ENCODE measurements at places on chromosomes 5 and 9. TPM values are rescaled to one million over a fixed set of nuclear protein-coding genes. Genes with fewer than 3 reads are reported as not detected.

The GPR21 gene
- total RNA-seq: 0.72 TPM

The SLC25A2 gene
- not detected for total RNA-seq

The CER1 gene
- not detected for total RNA-seq

The TSSK1B gene
- total RNA-seq: not detected

The SLC26A2 gene
- total RNA-seq: 3.2 TPM

The PNPLA7 gene
- 10.7 TPM for total RNA-seq

The SMIM33 gene
- total RNA-seq: not detected

The GPSM1 gene
- 61.7 TPM for total RNA-seq

The BHMT2 gene
- total RNA-seq: 5.3 TPM

The CCDC192 gene
- not detected for total RNA-seq

DNA sequence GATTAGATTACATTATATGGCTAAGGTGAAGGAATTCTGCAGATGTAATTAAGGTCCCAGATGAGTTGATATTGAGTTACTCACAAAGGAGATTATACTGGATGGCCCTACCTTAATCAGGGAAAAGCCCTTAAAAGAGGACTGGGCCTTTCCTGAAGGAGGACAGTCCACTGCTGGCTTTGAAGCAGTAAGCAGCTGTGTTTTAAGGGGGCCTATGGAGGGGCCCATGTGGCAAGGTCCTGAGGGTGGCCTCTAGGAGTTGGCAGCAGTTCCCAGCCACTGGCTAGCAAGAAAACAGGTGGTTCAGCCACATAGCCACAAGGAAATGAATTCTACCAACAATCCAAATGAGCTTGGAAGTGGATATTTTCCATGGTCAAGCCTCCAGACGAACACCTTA lies 36.4 kb upstream of the GDNF start:
- no peak for DNase-seq

- no peak for DNase-seq
Observed at GRCh38 chr9:129840034-129840433, 4.8 kb downstream of the USP20 start.

- DNase-seq: no peak
Observed at GRCh38 chr9:9352877-9353481, 1259.8 kb downstream of the PTPRD start.

- no peak for DNase-seq
Observed at GRCh38 chr5:107393851-107394250, 276.9 kb downstream of the EFNA5 start.

DNA sequence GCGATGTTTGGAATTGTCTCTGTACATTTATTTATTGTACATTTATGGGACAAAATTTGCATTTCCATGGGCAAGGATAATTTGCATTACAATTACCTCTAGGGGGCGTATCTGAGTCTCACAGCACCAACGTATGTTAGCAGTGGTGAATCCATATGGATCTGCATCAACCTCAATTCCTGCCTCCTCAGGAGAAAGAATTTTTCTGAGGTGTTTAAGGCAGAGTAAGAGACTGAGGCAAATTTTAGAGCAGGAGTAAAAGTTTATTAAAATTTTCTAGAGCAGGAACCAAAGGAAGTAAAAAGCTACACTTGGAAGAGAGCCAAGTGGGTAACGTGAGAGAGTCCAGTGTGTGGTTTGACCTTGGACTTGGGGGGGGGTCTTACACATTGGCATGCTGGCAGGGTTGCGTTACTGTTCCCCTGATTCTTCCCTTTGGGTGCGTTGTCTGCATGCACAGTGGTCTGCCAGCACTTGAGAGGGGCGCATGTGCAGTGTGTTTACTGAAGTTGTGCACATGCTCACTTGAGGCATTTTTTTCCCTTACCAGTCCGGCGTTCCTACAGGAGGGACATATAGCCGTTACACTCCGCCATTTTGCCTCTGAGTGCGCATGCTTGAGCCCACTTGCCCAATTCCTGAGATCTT lies 21.0 kb upstream of the RAB14 start:
- no peak for DNase-seq

DNA sequence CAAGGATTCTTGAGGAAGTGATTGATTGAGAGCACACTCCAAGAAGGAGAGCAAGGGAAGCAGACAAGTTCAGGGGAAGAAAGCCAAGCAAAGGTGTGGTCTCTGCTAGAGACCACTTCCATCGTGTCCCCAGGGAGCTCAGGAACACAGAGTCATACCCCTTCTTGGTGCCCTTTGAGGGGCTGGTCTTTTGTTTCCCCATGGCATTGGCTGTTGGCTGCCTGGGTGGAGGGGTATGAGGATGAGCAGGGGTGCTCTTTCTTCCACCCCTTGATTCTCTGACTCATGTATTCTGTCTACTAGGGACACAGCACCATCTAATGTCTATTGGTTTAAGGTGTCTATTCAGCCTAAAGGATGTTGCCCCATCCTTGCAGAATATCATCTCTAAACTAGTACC lies 11.5 kb upstream of the SPOCK1 start:
- DNase-seq: no peak

DNA sequence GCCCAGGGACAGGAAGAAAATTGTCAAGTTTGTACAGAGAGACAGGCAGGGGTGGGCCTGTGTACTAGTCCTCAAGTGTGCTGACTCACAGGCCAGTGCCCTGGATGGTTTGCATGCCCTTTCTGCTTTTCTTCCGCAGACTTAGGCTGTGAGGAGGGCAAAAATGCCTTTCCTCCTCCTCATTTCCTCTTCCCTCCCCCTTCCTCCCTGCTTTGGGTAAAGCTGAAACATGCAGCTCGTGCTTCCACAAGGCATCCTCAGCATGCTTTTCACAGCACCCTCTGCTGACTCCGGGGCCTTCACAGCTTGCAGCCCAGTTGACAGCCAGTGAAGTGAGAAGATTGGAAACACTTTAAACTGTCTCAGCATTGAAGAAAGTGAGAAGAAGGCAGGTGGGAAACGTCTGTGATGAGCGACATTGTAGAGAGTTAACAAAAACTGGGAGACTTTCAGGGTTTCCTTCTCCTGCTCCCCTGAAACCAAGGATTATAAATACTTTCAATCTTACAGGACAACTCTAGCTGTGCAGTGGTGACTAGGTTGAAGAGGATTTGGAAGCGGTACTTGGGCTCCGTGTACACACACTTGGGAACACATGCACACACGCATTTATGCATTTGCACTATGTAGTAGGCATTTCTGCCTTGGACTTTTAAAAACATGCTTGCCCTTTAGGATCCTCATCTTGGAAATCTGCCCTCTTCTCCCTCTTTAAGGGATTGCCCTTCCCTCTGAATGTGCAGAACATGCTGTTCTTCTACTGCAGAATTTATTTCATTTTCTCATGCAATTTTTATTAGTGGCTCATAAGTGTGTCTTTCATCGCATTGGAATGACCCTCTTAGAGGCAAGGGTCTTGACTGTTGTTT lies 138.8 kb downstream of the GRIA1 start:
- peak; percentile 39 for DNase-seq

DNA sequence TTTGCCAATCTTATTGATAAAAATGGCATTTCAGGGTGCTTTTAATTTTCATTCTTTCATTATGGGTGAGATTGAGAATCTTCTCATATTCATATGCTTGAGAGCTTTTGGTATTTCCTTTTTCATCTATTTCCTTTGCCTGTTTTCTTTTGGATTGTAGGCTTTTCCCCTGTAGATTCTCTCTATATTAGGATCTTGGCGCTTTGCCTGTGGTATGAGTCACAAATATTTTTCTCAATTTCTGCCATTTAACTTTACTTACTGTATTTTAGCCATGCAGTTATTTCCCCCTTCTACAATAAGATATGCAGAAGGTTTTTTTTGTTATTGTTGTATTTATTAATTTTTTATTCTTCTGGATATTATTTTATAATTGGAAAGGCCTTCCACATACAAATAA lies 21.5 kb upstream of the KLF9 start:
- no peak for DNase-seq

DNA sequence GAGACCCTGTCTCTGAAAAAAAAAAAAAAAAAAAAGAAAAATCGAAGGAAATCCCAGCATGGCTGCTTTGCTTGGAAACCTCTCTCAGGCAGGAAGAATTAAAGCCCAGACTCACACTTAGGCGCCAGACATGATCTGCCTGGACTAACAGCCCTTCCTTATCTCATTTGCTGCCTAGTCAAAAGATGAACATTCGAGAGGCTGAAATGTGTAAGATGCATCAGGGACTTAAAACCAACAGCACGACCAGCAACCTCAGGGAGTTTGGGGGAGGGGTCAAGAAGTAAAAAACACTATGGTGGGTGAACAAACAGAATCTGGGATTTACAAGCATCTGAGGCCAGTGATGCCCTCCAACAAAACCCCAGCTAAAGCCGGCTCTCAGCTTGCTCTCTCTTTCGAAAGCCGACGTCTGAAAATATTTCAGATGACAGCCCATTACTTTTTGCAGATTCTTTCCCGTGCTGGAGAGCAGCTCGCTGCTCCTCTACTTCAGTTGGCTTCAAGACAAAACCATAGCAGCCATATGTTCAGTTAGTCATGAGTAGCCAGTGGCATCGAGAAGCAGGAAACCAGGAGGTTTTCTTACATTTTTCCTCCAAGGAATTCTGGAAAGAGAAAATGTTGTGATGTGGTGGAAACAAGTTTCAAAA lies 249.9 kb downstream of the MARCHF11 start:
- DNase-seq: no peak

DNA sequence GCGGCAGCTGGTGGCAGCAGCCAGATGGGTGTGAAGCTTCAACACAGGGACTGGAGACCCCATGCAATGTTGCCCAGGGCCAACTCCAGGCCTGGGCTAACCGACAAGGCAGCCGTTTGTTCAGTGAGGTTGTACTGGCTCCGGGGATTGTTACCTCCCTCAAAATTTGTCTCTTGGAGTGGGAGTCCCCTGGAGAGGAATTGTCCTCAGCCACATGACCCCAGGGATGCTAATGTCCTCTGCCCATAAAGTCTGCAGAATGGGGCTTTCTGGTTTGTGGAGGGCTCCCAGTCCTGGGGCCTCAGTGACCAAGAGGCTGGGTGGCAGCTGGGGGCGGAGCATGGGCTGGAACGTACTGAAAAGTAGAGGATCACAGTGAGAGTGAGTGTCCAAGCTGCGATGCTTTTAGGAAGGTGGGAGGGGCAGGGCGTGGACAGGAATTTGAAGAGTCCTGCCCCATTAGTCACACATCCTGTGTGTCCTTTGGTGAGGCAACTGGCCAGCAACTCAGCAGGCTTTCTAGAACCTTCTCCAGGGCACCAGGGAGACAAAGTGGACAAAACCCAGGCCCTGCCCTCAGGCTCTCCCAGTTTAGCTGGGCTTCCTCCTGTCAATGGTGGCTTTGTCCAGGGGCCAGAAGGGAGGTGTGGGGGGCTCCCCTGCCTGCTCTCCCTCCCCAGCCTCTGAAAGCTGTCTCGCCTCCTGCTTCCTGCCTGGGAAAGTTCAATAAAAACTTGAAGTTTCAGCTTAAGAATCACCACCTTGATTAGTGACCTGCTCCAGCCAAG lies 114.0 kb downstream of the NSG2 start:
- no peak for DNase-seq

GRCh38 chr5:75461679-75462078 lies 49.8 kb downstream of the CERT1 start:
- no peak for DNase-seq

GRCh38 chr9:106862110-106862820 lies 701 bp upstream of the ZNF462 start:
- DNase-seq: peak; percentile 35

DNA sequence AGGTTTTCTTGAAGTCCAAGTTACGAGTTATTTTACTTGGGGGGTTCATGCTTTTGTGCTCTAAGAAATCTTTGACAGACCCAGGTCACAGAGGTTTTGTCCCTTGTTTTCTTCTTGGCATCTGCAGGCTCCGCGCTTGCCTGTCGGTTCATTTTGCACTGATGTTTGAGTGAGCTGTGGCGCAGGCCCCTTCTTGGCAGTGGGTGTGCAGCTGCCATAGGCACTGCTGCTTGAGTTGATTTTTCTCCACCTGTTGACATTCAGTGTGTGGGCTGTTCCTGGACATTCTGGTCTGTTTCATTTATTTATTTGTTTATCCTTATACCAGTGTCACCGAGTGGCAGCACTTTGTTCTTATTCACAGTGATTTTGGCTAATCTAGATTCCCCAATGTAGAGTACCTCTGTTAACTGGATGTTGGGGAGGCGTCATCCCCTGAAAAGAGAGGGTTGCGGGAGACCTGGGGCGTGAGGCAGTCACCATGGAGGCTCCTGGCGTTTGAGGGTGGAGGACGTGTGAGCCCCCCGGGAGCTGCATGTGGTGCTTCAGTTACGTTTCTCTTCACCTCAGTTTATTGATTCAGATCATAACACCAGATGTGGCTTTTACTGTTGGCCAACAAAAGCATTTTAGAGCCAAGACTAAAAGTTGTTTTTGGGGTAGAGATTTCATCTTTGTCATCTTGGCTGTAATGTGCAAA lies 121.4 kb upstream of the CACNA1B start:
- no peak for DNase-seq

- DNase-seq: no peak
Observed at GRCh38 chr5:181171782-181172181, 24.4 kb downstream of the OR2V2 start.

DNA sequence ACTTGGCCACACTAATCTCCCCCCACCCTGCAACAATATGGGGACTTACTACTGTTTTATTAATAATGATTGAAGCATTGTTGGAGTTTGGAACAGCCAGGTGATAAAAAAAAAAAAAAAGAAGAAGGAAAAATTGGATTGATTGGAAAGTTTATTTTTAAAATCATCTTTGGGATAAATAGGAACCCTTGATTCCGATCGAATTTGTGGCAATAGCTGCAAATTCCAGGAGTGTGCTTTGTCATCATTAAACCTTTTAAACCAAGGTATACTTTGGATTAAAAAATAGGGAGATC lies 907 bp upstream of the NR2F1 start:
- DNase-seq: no peak

DNA sequence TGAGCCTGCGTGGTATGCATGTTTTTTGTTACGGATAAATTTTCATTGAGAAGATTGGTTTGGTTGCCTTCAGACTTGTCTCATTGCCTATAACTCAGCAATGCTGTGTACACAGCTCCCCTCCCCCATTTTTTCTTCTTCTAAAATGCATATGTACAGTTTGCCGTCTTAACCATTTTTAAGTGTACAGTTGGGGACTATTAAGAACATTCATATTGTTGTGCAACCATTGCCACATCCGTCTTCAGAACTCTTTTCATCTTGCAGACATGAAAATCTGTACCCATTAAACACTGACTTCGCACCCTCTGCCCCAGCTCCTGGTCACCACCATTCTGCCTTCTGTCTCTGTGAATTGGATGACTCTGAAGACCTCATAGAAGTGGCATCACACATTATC lies 6.2 kb downstream of the EXOC3 start:
- no peak for DNase-seq

- DNase-seq: no peak
Observed at GRCh38 chr9:132986640-132987620, 8.4 kb downstream of the GFI1B start.

DNA sequence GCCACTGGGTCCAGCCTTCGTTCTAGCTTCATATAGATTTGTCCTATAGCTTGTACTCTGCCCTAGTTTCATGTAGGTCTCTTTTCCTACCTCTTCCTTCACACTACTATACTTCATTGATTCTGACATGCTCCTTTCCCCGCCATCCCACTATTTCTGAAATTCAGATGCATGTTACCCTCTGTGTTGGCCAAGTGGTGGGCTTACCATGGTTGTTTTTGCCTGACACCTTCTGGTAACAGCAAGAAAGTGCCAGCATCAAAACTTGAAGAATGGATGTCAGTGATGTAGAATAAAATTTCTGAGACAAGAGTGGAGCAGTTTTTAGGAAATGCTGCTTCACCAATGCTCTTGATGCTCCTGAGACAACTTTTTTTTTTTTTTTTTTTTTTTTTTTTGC lies 19.5 kb upstream of the SERINC5 start:
- no peak for DNase-seq

Measured in left ventricle myocardium superior (tissue), 1 donor.